ENCODE measurements at places on chromosomes 11 and 22. TPM values are rescaled to one million over a fixed set of nuclear protein-coding genes. Genes with fewer than 3 reads are reported as not detected.

The KCNK4 gene
- 1.0 TPM for total RNA-seq

The POLD3 gene
- 17.6 TPM for total RNA-seq

The IGSF9B gene
- 41.2 TPM for total RNA-seq

GRCh38 chr11:7251836-7252682 lies at the start of gene SYT9:
TSS of gene SYT9 (plus strand) at chr11:7251904. CDS start at chr11:7252187, 283 bp downstream.
- peak within 1 kb of the TSS; percentile 85 for H3K4me3 ChIP-seq
- DNase-seq, result peak; percentile 89
- H3K36me3 ChIP-seq, result no peaks in the 10 kb centered on the region
- H3K27ac ChIP-seq, result no peak within 1 kb of the TSS
- peaks cover 17% of the 10 kb centered on the region for H3K4me1 ChIP-seq

GRCh38 chr22:19290400-19291217 lies 910 bp downstream of the CLTCL1 start:
- peak; percentile 33 for DNase-seq
- H3K4me1 ChIP-seq, result peaks cover 42% of the 10 kb centered on the region
- H3K27ac ChIP-seq, result no peak overlapping the region
- H3K36me3 ChIP-seq, result no peaks in the 10 kb centered on the region
- H3K27me3 ChIP-seq, result peaks cover 16% of the 10 kb centered on the region
- peak overlapping the region; percentile 90 for H3K4me3 ChIP-seq

DNA sequence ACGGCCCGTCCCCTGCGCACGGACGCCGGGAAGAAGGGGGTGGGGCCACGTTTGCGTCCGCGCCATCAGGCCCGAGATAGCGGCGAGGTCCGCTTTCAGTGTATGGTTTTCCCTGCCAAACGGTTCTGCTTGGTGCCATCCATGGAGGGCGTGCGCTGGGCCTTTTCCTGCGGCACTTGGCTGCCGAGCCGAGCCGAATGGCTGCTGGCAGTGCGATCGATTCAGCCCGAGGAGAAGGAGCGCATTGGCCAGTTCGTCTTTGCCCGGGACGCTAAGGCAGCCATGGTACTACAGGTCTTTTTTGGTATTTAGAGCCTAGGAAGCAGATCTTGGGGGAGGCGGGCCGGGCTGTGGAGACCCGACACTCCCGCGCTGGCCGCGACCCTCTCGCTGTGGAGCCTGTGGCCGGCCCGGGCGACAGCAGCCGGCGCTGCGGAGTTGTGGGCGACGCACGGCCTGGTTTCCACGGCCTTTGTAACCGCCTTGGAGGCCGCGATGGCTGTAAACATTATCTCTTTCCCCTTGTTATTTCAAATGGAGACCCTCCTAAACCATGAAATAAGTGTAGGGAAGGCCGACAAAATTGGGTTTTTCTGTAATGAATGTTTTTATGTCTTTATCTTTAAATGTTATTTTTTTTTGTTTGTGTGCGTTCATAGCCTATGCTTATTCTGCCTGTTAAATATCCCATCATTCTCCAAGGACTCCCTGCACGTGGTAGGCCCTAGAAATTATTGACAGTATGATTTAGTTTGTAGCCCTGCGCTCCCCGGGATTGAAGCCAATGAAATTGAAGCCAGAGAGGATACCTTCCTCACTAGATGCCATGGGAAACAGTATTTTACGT lies at the start of gene AASDHPPT:
Gene AASDHPPT (plus strand): TSS at position 54 of the 847 bp plus-strand sequence. CDS start 49 bp downstream, at position 103.
- H3K4me3 ChIP-seq, result peak within 1 kb of the TSS; percentile 87
- no peaks in the 10 kb centered on the region for H3K27me3 ChIP-seq
- H3K36me3 ChIP-seq, result peaks cover 16% of the 10 kb centered on the region
- peak; percentile 36 for DNase-seq
- H3K27ac ChIP-seq, result peak within 1 kb of the TSS; percentile 96
- peaks cover 13% of the 10 kb centered on the region for H3K4me1 ChIP-seq

GRCh38 chr22:45526768-45527360 lies 24.2 kb downstream of the FBLN1 start:
- no peak for DNase-seq
- no peak overlapping the region for H3K4me3 ChIP-seq
- no peak overlapping the region for H3K27ac ChIP-seq
- H3K4me1 ChIP-seq, result no peaks in the 10 kb centered on the region

DNA sequence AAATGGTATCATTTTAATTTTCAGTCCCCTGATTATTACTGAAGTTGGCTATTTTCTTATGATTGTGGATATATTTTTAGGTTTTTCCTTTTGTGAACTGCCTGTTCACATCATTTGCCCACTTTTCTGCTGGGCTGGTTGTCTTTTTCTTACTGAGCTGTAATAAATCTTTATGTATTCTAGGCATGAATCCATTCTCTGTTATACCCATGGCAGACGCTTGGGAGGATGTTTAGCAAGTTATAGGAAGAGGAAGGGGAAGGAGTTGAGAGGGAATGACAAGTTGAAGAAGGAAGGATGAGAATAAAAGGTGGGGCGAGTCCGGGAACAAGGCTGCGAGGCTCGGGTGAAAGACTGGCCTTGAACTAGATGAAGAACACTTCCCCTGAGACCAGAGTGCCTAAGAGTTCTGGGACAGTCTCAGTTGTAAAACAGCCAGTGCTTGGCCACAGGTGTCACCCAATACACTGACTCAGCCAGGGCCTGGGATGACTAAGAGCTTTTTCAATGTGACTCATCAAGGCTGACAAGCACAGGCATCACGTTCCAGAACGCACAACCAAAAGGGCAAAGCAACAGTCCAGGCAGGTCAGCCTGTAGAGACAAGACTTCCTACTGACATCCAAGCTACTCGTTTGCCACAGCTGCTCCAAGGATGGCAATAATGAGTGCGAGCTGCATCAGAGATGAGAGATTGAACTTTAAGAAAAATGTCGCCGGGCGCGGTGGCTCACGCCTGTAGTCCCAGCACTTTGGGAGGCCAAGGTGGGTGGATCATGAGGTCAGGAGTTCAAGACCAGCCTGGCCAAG lies 35.2 kb downstream of the LRFN4 start:
- no peaks in the 10 kb centered on the region for H3K27me3 ChIP-seq
- peak; percentile 40 for DNase-seq
- peak overlapping the region; percentile 64 for H3K27ac ChIP-seq

DNA sequence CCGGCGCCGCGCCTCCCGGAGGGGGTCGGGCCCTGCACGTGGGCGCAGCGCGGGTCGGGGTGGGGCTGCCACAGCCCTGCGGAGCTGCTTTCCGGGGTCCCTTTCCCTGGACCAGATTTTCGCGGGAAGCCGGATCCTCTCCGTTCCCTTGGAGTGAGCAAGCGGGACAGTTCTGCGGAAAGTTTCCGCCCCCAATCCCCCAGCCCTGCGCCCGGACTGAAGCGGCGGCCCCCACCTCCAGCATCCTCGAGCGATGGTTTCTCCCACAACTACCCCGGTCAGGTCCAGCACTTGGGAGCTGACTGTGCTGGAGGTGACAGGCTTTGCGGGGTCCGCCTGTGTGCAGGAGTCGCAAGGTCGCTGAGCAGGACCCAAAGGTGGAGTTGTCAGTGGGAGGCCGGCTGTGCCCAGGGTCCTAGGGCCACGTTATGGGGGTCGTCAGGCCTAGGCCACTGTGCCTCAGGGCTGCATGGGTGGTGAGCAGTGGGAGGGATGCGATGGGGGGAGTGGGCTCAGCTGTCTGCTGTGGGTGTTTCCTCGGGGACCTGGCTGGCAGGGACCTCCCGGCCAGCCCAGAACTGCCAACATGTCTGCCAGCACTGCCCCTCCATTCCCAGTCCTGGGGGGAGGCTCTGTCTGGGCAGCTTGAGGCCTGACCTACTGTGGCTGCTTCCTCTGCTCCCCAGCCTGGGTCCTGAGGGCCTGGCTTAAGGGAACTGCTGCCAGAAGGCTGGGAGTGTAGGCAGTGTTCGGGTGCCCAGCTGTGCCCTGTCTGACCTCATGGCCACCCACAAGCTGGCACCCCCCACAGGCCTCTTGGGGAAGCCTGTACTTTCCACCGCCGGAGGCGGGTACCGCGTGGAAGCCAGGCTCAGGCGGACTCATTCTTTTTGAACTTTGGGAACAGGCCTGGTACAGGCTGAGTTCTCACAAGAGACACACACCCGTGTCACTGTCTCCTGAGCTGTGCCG lies 726 bp downstream of the ST3GAL4 start:
- no peaks in the 10 kb centered on the region for H3K36me3 ChIP-seq
- H3K4me3 ChIP-seq, result peak overlapping the region; percentile 88
- H3K27ac ChIP-seq, result no peak overlapping the region
- peak; percentile 57 for DNase-seq
- H3K27me3 ChIP-seq, result no peaks in the 10 kb centered on the region

DNA sequence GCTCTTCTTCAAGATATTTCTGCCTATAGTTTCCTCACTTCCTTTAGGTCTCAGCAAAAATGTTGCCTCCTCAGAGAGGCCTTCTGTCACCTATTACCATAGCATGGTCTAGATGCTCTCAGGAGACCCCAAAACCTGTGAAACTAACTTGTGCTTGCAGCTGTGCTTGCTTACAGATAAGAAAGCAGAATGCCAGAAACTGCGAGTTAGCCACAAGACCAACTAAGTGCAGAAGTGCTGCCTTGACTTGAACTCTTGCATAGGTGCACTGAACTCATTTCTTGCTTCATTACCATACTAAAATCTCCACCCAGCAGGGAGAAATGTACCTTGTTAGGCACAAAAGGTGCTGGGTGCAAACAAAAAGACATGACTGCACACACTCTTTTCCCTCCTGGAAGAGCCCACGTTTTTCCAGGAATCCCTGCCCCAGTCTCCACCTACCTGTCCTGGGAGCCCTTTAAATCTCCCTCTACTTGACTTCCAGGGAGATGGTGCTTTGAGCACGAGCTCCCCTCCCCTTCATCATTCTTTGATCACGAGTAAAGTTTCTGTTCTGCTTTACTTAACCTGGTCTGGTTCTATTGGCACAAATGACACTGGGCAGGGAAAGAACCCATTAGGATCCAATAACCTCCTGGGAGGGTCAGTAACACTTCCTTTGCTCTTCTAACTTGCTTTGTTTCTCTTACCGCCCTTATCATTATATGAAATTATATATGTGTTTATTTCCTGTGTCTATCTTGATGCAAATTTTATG lies 137.7 kb upstream of the DDI1 start:
- H3K27ac ChIP-seq, result no peak overlapping the region
- no peaks in the 10 kb centered on the region for H3K4me1 ChIP-seq
- H3K4me3 ChIP-seq, result no peak overlapping the region
- no peak for DNase-seq

- no peaks in the 10 kb centered on the region for H3K36me3 ChIP-seq
- H3K4me1 ChIP-seq, result peaks cover 21% of the 10 kb centered on the region
Observed at GRCh38 chr11:67626970-67627369, 2.8 kb downstream of the NUDT8 start.

Measured in GM23338 (cell line).